A549 (cell line): ENCODE measurements at places on chromosomes 1 and 21. TPM values are rescaled to one million over a fixed set of nuclear protein-coding genes. Genes with fewer than 3 reads are reported as not detected.

PCBP3 gene
- 0.33 to 0.59 TPM (median 0.34 TPM) in 3 replicates for polyA plus RNA-seq

TEX38 gene
- not detected in 3 replicates for polyA plus RNA-seq

- DNase-seq: no peak
Measured at GRCh38 chr1:30323841-30324240, 399.5 kb downstream of the MATN1 start.

DNA sequence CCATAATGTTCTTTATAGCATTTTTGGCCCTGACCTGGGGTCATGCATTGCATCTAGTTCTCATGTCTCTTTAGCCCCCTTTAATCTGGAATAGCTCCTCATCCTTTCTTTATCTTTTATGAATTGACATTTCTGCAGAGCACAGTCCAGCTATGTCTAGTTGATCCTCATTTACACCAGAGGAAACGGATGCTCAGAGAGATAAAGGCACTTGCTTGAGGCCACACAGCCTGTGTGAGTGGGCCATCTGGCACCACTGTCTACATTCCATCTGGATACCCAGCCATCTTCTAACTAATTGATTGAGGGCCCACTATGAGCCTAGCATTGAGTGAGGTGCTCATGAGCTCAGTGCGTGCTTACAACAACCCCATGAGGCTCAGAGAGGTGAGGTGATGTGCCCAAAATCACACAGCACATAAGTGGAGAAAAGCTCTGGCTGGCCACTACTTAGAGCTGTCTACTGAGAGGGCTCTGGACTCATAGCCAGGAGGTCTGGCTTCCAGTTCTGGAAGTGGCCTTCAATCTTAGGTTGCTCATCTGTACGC lies 3.5 kb downstream of the HPCA start:
- DNase-seq: no peak

ZNF281 gene
- polyA plus RNA-seq: 30.8 to 33.7 TPM (median 31.5 TPM) in 3 replicates

GRCh38 chr1:55150880-55151588 lies 64.1 kb downstream of the USP24 start:
- no peak for DNase-seq

PIGR gene
- polyA plus RNA-seq: not detected in 3 replicates

DNA sequence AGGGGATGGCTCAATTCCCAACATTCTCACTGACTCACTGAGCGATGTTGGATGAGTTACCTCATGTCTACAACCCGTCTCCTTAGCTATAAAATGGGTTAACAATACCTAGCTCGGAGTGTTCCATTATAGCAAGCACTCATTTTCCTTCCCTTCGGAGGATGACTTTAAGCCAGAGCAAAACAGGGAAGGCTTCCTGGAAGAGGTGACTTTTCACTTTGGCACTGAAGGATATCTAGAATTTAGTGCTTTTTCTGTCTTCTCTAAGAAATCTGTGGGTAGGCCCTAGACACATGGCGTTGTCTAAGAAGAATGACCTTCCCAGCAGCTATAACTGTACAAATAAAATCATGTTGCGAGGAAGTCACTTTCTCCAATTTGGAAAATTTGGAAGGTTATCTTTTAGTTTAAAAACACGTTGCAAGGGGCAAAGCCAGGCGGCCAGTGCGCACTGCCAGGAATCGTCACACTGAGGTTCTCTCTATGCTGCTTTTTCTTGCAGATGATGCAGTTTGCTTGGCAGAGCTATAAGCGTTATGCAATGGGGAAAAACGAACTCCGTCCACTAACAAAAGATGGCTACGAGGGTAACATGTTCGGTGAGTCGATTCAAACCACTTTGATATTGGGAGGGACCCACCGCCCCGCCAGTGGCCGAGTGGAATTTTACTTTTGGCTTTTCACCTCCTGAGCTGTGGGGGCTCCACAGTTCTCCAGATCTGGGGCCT lies 69.5 kb downstream of the MAN1C1 start:
- DNase-seq: no peak

GRCh38 chr21:43910460-43910859 lies 45.4 kb downstream of the AGPAT3 start:
- no peak for DNase-seq

- DNase-seq: no peak
Measured at GRCh38 chr1:229300099-229300757, 29.3 kb downstream of the RAB4A start.
